G401 (cell line): ENCODE measurements at places on chromosomes 2 and 18. TPM values are rescaled to one million over a fixed set of nuclear protein-coding genes. Genes with fewer than 3 reads are reported as not detected.

- no peak for DNase-seq
Measured at GRCh38 chr2:23283653-23284052, 101.3 kb upstream of the KLHL29 start.

DNA sequence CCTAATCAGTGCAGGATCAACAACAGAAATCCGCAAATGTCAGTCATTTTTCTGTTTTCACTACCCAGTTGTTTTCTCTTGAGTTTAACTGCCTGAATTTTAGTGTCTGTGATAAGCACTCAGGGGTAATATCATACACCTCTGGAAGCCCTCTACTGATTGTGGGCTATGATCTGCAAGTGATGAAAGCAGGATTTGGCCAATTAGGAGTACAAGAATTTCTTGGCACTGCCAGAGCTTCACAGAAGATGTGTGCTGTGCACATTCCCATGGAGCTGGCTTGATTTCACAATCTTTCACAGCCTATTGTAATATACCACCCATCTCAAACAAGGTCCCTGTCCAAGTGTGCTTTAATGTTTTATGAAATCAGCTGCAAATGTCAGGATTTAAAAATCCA is 27.3 kb upstream of the TDRD15 start:
- DNase-seq = no peak

The CHN1 gene
- total RNA-seq = 0.34 TPM in 1 of 2 replicates, not detected in the other

- DNase-seq = no peak
Measured at GRCh38 chr2:160298960-160299359, 98.9 kb upstream of the ITGB6 start.

DNA sequence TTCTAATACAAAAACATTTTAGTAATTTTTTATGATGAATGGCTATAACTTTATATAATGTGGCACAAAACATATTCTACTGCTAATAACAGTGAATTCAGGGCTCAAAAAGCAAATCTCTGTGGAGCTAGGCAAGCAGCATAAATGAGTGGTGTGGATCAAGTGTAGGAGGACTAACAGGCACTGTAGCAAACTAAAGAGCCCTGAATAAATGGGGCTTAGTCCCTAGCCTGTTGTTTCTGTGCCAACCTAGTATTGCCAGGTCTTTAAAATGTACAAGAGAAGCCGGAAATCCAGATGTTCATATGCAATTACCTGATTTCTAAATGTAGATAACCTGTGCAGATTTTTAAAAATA is 18.5 kb downstream of the REL start:
- DNase-seq = no peak

GRCh38 chr18:36706134-36706881 is 122.5 kb downstream of the TPGS2 start:
- no peak for DNase-seq

The B3GNT7 gene
- total RNA-seq = 0.14 and 0.18 TPM in 2 replicates

The GCG gene
- total RNA-seq = not detected in 2 replicates

- peak; percentile 71 for DNase-seq
Measured at GRCh38 chr18:55402731-55403405, 185.1 kb downstream of the TCF4 start.

- DNase-seq = no peak
Measured at GRCh38 chr18:31241425-31241824, 76.5 kb upstream of the DSG1 start.

- no peak for DNase-seq
Measured at GRCh38 chr2:179884193-179884592, 22.8 kb upstream of the ZNF385B start.

DNA sequence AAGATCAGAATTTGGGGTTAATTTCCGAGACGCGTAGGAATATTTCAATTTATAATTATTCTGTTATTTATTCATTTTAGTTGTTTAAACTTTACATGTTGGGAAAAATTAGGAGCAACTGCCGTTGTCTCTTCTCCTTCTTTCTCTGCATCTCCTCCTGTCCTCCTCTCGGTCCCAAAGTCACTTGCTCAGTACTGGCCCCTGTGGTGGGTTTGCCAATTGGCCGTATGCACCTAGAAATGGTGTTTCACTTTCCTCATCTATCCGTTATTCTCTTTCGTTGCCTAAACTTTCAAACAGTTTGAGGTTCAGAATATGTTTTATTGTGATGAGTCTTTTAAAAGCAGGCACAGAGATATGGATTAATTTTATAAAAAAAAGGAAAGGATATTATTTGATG is 517.9 kb downstream of the PLCL1 start:
- DNase-seq = no peak

The SYT4 gene
- total RNA-seq = not detected in 2 replicates

DNA sequence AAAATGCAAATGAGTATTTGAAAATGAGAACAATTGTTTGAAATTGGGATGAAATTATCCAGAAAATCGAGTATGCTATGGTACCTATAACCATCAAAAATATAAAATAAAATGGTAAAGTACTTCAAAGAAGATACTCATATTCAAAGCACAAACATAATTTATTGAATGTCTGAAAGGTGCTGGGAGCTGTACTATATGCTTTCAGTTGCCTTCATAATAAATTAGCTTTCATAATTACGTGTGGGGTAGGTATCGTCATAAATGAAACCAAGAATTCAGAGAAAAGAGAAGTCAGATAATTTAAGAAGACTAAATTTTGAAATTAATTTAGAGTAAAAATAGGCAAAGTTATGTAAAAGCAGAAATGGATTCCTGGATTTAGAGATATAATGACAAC is 721.9 kb upstream of the ACVR2A start:
- DNase-seq = no peak

DNA sequence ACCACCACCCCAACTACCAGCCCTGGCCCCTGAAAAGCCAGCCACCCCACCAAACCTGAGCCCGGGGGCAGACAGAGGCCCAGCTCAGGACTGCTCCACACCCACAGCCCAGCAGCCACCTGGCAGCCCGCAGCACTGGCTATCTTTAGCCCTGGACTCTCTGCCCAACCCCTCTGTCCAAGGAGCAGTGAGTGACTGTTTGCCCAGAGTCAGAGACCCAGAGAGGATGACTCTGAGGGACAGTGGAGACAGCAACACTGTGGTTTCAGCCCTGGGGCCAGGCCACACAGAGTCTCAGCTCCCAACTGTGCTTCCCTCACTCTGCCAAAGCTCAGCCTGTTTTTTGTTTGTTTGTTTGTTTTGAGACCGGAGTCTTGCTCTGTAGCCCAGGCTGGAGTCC is 32.6 kb downstream of the BIN1 start:
- peak; percentile 44 for DNase-seq

DNA sequence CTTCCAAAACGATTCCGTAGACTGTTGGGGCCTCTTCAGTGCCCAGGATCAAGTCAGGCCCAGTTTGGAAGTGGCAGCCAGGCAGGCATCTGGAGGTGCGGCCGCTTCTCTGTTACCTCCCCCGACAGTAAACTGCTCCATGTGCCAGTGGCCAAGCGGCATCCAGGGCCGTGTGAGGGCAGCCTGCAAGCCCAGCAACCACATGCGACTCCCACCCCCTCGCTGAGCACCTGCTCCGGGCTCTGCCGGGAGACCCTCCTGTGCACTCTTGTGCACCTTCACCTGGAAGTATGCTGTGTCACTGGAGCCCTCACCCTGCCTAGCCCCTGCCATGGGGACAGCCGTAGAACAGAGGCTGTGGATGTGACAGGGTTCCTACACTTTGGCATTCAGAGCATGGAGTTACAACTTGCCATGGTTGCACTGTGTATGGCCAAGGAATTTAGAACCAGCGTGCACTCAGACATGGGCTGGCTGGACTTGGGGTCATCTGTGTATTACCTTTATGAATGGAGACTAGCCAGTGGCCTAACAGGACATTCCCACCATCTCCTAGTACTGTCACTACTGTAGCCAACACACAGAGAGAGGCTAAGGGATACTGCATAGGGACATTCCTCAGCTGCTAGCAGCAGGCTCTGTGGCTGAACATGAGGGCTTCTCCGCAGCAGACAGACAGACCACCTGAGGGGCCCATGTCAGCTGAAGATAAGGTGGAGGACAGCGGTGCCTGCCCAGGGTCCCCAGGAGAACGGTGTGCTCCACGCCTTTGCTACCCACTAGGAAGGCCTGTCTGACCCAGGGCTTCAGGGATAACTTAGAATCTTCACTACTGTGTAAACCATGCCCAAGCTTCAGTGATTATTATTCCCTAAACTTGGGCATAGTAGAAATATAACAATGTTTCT is 25.0 kb upstream of the FAHD2A start:
- DNase-seq = no peak

DNA sequence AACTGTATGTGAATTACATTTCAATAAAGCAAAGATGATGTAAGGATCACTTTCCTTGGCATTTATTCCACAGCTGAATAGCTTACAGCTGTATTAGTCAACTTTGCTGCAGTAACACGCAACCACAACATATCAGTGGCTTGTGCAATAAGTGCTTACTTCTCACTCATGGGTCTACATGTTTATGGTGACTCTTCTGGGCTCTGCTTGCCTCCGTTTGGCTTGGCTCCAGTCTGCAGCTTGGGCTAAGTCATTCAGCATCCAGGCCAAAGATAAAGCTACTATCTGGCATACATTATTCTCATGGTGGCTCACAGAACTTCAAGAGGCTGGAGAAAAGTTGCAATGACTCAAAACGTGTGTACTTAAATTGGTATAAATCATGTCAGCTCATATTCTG is 355.0 kb downstream of the RNF144A start:
- DNase-seq = no peak

The CNNM4 gene
- total RNA-seq = 6.2 and 7.6 TPM in 2 replicates

DNA sequence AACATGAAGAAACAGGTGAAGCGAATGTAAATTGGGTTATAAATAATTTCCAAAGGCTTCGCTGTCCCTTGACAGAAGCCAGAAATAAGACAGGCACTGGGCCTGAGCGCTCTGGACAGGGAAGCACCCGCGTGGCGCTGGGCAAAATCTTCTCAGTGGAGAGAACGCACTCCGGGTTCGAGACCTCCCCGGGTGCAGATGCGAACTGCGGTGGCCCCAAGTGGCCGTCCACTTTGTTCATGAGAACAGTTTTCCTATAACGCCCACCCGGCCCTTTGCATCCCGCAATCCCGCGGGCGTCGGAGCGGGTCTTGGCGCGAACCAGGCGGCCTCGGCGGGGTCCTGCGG is 651 bp upstream of the DPYSL5 start:
- DNase-seq = peak; percentile 44

The FAM124B gene
- not detected in 2 replicates for total RNA-seq

DNA sequence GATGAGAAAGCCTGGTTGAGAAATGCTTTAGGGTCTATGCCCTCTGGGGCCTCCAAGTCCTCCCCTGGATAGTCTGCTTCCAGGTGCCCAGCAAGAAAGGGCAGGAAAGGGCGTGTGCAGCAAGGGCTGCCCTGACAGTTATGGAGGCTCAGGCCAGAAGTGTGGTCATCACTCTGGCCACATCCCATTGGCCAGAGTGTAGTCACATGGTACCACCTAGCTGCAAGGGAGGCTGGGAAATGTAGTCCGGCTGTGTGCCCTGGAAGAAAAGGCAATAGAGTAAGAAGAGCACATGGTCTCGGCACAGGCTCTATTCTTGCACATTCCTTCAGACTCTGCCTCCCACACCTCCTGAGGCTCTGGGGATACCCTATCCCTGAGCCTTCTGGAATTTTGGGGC is 35.7 kb downstream of the ODC1 start:
- peak; percentile 70 for DNase-seq

The CHRNG gene
- not detected in 2 replicates for total RNA-seq

DNA sequence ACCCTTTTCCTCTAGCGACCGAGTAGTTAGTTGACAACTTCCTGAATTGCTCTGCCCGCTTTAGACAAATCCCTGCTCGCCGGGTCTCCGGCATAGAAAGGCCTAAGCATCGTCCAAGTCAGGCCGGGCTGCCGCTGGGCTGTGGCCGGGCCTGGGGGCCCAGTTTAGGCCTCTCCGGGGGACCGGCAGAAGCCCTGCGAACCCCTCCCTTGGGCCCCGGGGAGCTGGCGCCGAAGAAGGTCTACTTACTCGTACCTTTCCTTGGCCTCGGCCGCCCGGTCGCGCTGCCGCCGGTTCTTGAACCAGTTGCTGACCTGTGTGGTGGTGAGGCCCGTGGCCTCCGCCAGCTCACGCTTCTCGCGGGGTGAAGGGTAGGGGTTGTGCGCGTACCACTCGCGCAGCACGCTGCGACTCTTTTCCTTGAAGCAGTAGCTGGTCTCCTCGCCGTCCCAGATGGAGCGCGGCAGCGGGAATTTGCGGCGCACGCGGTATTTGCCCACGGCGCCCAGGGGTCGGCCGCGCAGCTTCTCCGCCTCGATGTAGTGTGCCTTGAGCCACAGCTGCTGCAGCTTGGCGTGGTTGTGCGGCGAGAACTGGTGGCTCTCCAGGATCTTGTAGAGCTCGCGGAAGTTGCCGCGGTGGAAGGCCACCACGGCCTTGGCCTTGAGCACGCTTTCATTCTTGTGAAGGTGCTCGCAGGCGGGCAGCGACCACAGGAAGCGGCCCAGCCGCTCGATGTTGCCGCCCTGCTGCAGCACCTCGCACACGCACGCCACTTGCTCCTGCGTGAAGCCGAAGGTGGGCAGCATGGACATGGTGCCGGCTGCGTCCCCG is 739 bp downstream of the SIX2 start:
- no peak for DNase-seq

The LHCGR gene
- total RNA-seq = not detected in 2 replicates

DNA sequence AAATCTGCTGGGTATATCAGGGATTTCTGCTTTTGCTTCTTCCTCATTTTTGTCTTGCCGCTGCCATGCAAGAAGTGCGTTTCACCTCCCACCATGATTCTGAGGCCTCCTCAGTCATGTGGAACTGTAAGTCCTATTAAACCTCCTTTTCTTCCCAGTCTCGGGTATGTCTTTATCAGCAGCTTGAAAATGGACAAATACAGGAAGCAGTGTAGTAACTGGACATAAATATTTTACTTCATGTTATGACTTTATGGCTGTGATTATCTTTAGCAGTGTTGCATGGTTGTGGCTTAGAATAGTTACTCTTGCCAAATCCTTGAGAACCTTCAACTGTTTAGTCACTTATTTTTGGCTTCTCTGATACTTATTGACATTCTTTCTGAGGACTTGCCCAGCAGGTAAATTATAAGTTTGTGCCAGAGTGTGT is 66.2 kb upstream of the DLX2 start:
- DNase-seq = no peak

The ASXL2 gene
- total RNA-seq = 5.7 and 10.7 TPM in 2 replicates

The DOK6 gene
- total RNA-seq = 0.06 and 0.10 TPM in 2 replicates

DNA sequence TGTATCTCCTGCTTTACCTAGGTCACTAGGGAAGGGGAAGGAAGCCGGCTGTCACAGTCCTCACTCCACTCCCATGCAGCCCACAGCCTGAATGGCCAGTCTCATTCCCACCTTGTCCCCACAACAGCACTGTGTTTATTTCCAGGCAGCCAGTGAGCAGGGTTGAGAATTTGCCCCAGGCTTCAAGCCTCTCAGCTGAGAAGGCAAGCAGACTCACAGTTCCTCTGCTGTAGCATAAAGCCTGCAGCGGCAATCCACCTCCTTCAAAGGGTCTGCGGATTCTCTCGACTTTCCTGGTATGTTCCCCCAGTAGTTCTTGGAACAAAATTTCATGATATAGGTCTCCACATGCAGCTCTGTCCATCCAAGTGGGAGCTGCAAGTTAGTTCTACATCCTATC is 262.9 kb upstream of the GULP1 start:
- no peak for DNase-seq

GRCh38 chr18:76437910-76438309 is 57.1 kb downstream of the ZNF516 start:
- no peak for DNase-seq

GRCh38 chr2:77520641-77521547 is 1.3 kb downstream of the LRRTM4 start:
- DNase-seq = no peak
